HFFc6 (cell line): ENCODE measurements at places on chromosomes 11 and 22. TPM values are rescaled to one million over a fixed set of nuclear protein-coding genes. Genes with fewer than 3 reads are reported as not detected.
A peak's percentile ranks its signal among the peaks of the same experiment; 100 is the strongest.

The FREY1 gene
- total RNA-seq = 0.74 and 1.2 TPM in 2 replicates

The TNKS1BP1 gene
- 134 to 138 TPM (median 135 TPM) in 3 replicates for total RNA-seq

The APOA4 gene
- total RNA-seq = not detected in 3 replicates

GRCh38 chr11:123351375-123351774 lies 78.7 kb upstream of the GRAMD1B start:
- no peak for DNase-seq
- no peak overlapping the region for H3K4me3 ChIP-seq
- H3K4me1 ChIP-seq = no peaks in the 10 kb centered on the region
- H3K27me3 ChIP-seq = peaks cover 43% of the 10 kb centered on the region
- H3K36me3 ChIP-seq = 0 out of 2 replicates have a peak, but pooled peaks cover 3% of the 10 kb centered on the region

DNA sequence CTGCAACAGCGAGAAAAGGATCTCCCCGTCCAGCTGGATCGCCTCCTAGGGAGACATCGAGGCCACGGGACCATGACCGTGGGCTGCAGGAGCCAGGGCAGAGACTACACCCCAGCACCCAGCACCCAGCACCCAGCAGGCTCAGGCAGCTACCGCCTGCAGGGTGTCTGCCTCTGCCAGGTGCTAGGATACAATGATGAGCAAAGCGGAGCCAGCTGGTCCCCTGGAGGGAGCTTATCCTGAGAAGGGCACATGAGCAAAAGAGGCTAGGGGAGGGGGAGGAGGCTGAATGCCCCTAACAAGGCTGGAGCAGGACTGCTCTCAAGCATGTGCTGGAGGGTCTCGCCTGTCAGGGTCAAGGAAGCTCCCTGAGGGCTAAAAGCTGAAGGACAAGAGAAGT lies 4.8 kb upstream of the CASTOR1 start:
- no peak for DNase-seq
- H3K4me1 ChIP-seq = peaks cover 20% of the 10 kb centered on the region
- H3K27me3 ChIP-seq = peaks cover 4% of the 10 kb centered on the region
- peak overlapping the region; percentile 45; the same call in 1 of the 2 replicates for H3K27ac ChIP-seq

GRCh38 chr11:118328745-118329144 lies 13.8 kb downstream of the CD3D start:
- H3K27me3 ChIP-seq = peaks cover 3% of the 10 kb centered on the region
- no peaks in the 10 kb centered on the region for H3K36me3 ChIP-seq
- no peaks in the 10 kb centered on the region for H3K4me1 ChIP-seq
- H3K27ac ChIP-seq = no peak overlapping the region
- no peak for DNase-seq
- H3K4me3 ChIP-seq = no peak overlapping the region

DNA sequence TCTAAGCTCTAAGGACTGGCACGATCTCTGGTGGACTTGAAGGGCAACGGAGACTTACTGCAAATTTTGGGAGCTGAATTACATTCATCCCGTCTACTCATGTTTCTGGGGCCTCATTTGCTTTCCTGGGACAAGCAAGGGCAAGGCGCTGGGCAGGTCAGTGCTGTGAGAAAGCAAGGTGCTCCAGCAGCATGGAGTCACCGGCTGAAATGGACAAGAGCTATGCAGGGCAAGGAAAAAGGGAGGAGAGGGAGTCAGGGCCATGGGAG lies 25.6 kb downstream of the FLI1 start:
- no peak overlapping the region for H3K4me3 ChIP-seq
- no peak for DNase-seq
- H3K27me3 ChIP-seq = peaks cover 6% of the 10 kb centered on the region
- H3K4me1 ChIP-seq = peaks cover 62% of the 10 kb centered on the region
- H3K27ac ChIP-seq = no peak overlapping the region
